ENCODE measurements at places on chromosomes 7 and 10.

DNA sequence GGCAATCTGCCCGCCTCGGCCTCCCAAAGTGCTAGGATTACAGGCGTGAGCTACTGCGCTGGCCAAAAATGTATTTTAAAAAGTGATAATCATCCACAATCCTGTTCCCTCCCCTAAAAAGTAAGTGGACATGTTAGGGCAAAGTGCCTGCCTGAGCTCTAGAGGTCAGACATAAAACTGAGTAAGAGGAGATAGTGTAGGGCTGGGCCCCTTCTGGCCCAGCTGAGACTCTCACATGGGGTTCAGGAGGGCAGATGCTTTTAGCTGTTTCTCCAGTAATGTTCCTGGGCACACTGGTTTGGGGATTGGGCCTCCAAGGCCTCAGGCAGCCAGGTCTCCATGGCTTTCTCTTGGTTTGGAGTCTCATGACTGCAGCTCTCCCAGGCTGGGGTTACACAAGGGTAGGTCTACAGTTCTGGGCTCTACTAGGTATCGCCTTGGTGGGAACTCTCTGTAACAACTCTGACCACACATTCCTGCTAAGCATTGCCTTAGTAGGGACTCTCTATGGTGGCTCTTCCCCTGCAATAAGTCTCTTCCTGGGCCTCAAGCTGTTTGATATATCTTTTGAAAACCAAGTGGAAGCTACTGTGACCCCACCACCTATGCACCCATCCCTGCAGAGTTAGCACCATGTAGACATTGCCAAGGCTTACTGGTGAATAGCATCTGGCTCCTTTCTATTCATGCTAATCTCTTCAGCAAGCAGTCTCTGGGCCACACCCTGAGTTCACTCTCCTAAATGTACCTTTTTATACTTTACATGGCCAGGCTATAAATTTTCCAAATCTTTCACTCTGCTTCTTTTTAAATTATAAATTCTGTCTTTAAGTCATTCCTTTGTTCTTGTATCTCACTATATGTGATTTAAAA is 6.9 kb upstream of the NUDCD3 start:
- no peak for DNase-seq

- DNase-seq, result no peak
These were observed 471.9 kb upstream of the CELF2 start for GRCh38 chr10:10545771-10546170.

GRCh38 chr10:105328503-105329133 is 687.5 kb downstream of the SORCS3 start:
- DNase-seq, result no peak

DNA sequence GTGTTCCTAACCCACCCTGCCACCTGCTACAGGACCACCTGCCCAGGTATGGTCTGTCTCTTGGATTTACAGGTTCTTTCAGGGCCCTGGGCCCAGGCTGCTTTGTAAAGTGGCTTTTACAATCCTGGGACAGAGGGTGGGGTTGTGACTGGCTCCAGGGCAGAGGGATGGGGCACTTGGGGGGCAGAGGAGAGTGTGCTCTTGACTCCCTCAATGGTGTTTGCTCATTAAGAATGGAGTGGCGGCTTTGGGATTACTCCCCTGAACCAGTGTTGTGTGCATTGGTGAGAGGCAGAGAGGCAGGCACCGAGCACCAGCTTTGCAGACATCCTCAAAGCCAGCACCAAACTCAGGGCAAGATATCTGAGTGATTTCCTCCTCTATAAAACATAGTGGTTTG is 43.5 kb downstream of the VWA2 start:
- DNase-seq, result no peak

GRCh38 chr7:158865462-158865922 is 9.1 kb downstream of the DYNC2I1 start:
- DNase-seq, result no peak

DNA sequence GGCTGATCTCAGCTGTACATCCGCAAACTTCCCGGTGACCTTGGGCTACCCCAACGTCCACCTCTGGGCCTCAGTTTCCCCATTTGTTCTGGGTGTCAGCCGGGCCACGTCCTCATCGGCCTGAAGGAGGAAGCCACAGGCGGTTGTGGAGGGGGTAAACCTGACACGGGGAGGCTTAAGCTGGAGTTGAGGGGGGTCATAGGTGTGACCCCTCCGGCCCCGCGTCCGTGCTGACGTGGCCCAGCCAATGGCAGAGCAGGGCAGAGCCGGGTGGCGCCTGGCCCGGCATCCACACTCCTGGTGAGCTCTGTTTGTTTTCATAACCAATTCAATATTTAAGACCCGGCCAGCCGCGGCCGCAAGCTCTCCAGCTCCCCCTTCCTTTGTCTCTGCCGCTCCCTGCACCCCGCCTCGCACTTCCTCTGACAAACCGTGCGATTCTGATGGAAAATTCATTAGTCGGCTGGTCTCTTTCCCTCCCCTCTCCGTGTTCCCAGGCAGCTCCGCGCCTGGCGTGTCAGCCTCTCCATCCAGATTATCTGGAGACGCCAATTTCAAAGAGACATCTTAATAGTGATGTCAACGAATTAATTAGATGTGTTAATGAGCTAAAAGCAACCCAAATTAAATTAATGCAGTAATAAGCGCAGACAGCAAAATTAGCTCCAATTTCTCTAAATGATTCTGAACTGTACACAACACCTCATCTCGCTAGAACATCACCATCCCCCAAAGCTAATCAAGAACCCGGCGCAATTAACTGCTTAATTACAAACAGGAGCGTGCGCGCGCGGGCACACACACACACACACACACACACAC is 55.4 kb downstream of the MICALL2 start:
- DNase-seq, result no peak

Data from inflammatory macrophage (primary cell).